SIG-M5 (cell line): ENCODE measurements at places on chromosomes 5 and 9.

GRCh38 chr9:74570879-74571512, 73.9 kb downstream of the RORB start:
- DNase-seq = no peak

- DNase-seq = no peak
These were observed 32.6 kb downstream of the HSD17B4 start for GRCh38 chr5:119484884-119485283.

DNA sequence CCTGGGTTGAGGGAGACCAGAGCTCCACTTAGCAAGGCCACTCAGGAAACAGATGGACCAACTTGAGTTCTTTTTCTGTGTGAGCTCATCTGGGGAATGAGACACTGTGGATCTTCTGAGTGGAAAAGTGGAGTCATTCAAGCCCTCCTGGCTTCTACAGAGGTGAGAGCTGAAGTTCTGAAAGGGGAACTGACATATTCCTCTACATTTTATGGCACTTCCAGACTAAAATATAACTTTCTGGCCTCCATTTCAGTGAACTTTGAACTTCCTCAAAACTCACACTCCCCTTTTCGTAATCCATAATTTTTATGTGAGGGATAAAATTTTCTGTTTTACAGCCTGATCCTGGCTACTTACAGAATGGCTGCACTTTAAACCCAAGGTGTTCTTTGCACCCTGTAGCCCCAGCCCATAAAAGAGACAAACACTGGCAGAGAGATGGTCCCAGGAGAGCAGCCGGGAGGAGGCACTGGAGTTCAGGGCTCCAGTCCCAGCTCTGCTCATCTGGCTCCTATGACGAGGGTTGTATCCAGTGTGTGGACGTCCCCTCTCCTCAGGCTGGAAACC, 10.8 kb downstream of the SPAAR start:
- DNase-seq = no peak

DNA sequence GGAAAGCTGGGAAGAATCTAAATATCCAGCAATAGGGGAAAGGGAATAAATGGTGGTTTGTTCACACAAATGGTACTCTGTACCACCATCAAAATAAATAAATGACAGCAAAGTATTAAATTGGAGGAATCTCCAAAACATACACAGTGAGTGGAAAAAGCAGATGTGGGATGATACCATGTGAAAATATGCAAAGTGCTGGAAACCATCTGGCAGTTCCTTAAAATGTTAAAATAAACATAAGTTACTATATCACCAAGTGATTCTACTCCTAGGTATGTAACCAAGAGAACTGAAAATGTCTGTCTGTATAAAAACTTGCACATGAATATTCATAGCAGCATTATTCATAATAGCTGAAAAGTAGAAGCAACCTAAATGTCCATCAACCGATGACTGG, 41.9 kb upstream of the TEX48 start:
- no peak for DNase-seq

GRCh38 chr5:555058-555623, 30.9 kb upstream of the SLC9A3 start:
- no peak for DNase-seq

DNA sequence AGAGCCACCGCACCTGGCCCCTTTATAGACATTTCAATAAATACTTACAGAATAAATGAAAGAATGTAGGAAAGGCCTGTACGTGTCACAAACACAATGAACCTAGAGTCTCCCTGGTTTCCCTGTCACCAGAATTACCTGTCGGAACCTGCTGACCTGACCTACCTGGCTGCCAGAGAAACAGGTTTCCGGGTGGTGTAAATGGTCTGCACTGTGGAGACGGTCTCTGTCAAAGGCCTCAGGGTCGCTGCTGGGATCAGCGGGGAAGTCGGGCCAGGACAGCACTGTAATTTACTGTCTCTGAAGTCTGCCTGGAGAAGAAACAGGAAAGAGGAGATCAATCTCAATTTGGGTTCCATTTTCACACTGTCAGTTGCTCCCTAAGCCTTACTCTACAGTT, 9.3 kb upstream of the FRRS1L start:
- no peak for DNase-seq

DNA sequence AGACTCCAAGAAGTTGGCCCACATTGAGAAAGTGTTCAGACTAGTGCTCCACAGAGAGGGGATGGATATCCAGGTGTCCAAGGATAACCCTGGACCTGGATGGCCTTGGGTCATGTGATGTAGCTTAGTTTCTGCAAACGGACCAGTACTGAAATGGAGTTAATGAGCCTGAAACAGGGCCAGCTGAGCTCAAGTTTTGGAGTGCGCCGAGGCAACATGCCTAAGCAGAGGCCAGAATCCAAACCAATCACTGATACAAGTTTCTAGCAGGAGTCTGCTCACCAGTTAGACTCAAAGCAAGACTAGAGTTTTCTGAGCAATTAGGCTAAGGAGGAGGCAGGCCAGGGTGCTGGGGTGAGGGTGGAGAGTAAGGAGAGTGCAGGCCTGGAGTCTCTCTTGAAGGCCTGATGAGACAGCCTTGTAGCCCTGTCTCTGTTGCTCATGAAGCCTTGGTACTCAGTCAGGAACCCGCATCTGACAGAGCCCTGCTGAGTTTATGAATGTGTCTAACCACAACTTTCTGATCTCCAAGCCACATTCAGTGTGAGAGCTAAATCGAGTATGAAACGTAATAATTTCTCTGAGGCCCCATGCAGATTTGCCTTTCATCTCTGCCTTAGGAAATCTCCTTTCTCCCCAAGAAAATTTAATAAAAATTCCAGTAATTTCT, 68.9 kb upstream of the EQTN start:
- no peak for DNase-seq

GRCh38 chr5:76715486-76715735, 515 bp upstream of the F2R start:
- no peak for DNase-seq

GRCh38 chr5:177498013-177498787, 796 bp upstream of the PDLIM7 start:
- DNase-seq = no peak

- no peak for DNase-seq
These were observed 614.1 kb downstream of the EBF1 start for GRCh38 chr5:158485604-158486081.

DNA sequence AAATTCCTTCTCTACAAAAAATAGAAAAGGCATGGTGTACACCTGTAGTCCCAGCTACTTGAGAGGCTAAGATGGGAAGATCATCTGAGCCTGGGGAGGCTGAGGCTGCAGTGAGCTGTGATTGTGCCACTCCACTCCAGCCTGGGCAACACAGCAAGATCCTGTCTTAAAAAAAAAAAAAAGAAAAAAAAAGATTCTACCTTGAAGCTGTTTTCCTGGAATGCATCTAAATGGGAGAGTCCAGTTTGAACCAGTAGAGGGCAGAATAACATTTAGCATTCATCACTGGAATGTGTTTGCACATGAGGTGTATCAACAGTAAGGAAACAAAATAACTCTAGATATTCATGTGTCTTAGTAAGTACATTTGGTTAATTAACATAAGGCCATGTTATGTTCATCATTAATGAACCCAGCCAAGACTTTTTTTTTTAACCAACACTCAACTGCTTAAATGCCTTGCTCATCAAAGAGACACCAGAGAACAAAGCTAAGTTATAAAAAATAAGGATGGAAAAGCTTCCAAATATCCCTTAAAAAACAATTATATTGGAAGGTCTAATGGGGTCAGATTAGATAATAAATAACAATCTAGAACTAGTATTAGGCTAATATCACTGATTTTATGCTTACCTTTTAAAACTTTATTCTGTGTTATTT, 16.1 kb downstream of the IFNE start:
- DNase-seq = no peak

DNA sequence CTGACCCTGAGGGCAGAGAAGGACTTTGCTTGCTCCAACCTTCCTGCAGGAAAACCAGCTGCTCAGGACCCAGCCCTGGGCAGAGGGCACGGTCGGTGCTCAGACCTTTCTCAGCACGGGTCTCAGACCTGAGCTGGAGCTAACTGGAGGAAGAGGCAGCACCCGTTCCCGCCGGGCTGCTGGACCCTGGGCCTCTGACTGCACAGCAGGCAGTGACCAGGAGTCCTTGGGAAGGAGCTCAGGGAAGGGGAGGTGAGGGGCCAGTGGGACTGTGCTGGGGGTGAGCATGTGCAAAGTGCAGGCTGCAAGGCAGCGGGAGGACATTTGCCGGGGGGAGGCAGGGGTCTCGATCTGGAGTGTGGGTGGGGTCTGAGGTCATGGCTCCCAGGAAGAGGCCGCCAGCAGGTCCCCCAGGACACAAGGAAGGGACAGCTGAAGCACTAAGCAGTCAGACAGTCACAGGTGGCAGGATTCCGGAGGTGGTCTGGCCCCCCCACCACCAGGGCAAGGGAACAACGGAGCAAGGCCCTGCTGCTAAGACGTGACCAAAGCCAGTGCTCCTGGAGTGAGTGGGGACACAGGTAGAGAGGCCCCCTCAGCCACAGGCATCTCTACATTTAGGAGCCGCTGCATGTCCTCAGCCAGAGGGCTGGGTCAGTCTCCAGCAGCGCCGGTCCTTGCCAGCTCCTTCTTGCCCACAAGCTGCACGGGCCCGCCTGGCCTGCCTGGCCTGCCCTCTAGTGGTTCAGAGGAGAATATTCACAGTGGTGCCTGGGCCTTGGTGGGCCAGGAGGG, 4.8 kb upstream of the DPM2 start:
- DNase-seq = no peak

- DNase-seq = no peak
These were observed 288.5 kb downstream of the MAST4 start for GRCh38 chr5:66884564-66885243.

DNA sequence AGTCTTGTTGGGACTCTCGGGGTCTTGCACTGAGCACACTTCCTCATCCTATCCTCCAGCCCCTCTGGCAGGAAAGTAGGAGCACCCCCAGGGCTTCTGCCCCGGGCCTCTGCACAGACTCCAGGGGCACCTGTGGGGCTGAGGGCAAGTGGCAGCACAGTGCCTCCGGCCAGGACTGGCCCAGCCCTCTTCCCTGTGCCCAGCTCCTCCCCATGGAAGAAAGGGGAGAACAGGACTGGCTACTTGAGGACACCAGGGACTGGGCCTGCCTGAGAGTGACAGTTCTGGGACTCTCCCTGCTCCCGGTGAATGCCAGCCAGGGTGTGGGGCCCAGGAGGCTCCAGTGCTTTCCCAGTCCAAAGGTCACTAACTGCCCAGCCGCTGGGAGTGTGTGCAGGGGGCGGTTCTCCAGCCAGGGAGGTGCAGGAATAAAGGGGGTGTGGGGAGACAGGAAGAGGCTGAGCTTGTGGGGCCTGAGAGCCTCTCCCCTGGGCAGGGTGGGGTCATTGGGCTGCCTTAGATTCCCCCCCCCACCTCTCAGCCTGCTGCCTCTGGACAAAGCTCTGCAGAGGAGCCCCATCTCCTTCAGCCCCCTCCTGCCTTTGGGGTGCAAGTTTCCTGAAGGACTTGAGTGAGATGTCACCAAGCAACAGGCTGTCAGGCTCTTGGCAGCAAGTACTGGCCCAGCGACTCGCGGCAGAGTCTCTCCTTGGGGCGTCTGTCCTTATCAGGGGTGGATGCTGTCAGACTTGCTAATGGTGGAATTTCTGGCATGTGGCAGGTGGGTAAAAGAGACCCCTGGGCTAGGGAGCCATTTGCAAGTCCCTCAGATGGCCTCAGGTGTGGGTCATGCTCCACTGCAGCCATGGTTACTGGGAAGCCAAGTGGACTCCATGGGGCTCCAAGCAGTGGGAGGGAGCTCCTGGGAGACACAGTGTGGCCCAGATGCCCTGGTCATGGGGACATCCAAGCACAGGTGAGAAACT, 19.1 kb upstream of the JADE2 start:
- DNase-seq = no peak

DNA sequence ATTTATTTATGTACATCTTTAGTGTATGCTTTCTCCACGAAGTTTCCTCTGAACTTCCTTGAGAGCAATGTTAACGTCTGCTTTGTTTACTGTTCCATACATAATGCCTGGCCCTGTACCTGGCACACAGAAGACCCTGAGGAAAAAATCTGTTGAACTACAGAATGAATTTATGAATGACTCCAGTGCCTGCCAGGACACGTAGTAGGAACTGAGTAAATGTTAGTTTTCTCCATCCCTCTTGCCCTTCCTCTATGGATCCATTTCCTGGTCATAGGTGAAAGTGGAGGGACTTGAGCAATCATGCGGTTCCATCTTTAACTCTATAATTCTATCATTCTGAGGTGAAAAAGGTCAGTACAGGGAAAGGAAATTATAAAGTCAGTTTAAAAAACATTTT, 117.7 kb downstream of the MAPKAP1 start:
- DNase-seq = no peak

DNA sequence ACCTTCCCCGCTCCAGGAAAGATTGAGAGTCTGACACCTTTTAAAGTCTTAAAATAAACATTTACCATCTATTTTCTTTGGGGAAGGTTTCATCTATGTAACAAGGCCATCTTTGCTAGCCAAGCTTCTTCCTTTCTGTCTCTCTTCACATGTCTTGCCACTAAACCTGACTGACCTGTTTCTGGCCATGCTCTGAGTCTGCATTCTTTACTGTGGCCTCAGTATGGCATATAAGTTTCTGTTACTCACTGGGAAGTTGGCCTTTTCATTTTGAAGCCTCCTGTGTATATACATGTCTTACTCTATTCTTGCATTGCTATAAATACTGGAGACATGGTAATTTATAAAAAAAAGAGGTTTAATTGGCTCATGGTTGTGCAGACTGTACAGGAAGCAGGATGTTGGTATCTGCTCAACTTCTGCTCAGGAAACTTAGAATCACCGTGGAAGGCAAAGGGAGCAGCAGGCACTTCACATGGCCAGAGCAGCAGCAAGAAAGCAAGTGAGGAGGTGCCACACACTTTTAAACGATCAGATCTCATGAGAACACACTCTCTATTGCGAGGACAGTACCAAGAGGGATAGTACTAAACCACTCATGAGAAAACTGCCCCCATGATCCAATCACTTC, 48.1 kb downstream of the KCNV2 start:
- DNase-seq = no peak

DNA sequence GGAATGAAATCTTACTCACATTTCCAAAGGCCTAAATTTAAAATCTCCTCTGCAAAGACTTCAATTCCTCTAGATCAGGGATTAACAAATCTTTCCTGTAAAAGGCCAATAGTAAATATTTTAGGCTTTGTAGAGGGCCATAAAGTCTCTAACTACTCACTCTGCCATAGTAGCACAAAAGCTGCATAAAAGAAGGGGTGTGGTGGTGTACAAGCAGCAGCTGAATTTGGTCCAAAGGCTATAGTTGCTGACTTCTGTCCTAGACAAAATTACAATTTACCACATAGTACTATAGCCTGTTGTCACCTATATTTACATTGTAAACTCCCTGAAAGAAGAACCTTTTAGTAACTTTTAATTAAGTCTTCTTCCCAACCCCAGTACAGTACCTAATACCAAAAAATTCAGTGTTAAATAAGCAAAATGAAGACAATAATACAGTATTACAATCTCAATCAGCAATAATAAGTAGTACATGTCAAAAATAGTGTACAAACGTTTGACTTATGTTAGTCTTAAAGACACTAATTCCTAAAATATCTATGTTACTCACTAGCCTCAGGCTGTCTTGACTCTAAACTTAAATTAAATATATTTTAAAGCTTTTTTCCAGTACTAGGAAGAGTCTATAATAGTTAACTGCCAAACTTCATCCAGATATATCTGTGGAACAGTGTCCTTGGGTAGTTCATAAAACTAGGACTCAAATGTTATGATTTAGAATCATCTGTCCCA, 6.9 kb downstream of the CETN3 start:
- no peak for DNase-seq
